ENCODE measurements at places on chromosomes 7 and 10.

GRCh38 chr7:98531717-98532116 is 85.4 kb upstream of the NPTX2 start:
- no peak for DNase-seq

GRCh38 chr10:52249850-52250395 is 64.2 kb upstream of the DKK1 start:
- DNase-seq = no peak

DNA sequence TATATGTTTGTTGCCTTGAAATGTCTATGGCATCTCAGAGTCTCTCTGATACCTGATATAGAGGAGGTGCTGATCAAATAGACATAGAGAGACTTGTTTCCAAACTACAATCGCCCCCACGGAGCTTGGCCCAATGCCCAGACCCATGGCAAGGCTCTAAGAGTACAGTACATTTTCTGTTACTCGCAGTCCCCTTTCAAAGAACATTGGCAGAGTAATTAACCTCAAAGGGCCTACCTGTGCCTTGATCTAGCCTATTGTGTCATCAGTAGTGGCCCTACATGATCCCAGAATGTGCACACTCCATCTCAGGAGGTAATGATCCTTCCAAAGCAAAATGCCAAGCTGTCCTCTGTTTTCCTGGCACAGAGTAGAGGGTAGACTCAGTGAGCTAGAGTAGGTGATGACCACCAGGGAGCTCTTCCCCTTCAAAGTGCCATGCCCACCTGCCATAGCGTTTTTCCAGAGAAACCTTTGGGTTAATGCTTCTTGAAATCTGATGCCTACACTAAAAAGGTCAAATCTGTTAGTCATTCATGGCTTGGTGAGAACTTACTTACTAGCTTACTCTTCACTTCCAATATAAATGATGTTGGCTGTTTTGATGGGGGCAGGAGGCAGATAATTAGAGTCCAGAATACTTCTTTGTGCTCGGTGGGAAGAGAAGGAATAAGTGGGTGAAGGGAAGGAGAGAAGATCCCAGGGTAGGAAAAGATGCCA is 41.2 kb upstream of the ACSL5 start:
- no peak for DNase-seq

GRCh38 chr7:148912758-148913541 is 28.9 kb upstream of the EZH2 start:
- DNase-seq = no peak

DNA sequence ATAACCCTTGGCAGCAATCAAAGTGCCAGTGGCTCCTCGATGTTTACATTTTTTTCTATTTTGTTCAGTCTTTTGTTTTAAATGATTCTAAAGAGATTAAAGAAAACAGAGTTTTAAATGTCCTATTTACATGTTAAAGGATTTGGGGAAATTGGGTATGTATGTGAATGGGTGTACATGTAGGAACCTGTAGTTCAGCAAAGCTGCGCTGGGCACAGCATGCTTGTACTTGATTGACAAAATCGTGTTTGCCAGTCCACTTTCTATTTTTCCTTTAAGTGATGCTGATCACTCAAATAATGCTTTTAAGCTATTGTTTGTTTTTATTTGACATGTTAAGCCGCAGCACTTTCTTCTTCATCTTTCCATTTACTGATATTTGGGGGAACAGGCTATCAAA is 40.9 kb downstream of the FHIP2A start:
- DNase-seq = no peak

GRCh38 chr7:21624320-21624719 is 81.5 kb downstream of the DNAH11 start:
- DNase-seq = no peak

GRCh38 chr7:100949933-100950443 is 654 bp downstream of the MUC3A start:
- no peak for DNase-seq

GRCh38 chr10:84607523-84607922 is 279.1 kb downstream of the CCSER2 start:
- no peak for DNase-seq

DNA sequence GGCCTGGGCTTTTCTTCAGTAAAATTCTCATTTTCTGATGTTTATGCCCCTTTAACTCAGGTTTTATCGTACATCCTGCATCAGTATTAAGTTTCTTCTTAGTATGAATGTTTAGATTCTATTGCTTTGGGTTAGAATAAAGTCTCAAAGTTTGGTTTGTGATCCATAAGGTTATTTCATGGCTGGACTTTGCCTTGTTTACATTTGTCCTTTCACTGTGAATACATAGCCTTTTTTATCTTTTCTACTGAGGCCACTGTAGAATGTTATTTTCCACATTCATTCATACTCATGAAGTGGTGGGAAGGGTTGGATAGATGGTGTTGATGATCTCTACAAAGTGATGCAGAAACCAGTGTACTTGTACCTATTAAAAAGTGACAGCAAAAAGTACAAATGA is 59.8 kb downstream of the CCSER2 start:
- no peak for DNase-seq

GRCh38 chr7:99667179-99667578 is 12.6 kb downstream of the CYP3A5 start:
- DNase-seq = no peak

DNA sequence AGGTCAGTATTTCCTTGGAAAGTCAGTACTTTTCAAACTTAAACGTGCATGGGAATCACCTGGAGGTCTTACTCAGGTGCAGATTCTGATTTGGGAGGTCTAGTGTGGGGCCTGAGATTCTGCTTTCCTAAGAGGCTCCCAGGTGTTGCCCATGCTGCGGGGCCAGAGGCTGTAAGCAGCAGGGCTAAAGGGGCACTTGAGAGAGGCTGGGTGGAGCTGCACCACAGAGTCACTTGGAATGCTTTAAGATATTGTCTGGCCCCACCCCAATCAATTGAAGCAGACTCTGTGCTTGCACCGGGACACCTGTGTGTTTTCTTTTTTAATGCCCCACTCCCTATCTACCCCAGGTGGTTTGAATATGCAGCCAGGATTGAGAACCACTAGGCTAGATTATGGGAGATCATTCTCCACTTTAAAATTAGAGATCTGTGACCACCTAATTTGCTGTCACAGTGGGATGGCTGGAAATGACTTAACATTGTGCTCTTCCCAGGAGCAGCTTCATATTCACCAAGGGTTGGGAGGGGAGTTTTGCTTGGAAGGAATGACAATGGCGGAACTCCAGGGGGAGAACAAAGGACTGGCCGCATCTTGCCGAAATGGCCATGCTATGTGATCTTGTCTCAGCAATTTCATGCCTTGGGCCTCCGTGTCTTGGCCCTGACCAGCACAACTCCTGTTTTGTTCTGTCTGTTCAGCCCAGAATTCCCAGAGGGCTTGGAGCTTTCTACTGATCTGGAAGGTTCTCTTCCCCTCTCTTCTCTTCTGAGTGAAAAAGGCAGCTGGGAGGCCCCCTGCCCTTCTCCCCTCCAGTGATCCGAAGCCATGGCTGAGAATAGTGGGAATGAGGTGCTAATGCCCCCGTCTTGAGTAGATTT is 80.2 kb downstream of the FAM241B start:
- no peak for DNase-seq

GRCh38 chr10:97714401-97715258 is 1.1 kb downstream of the MARVELD1 start:
- no peak for DNase-seq
